ENCODE measurements at places on chromosomes 2 and 18. TPM values are rescaled to one million over a fixed set of nuclear protein-coding genes. Genes with fewer than 3 reads are reported as not detected.

- peak; percentile 75 for DNase-seq
Observed at GRCh38 chr2:192151853-192152252, 42.9 kb downstream of the TMEFF2 start.

GRCh38 chr2:84940831-84941412, 30.0 kb upstream of the KCMF1 start:
- no peak for DNase-seq

GRCh38 chr2:489084-489483, 188.1 kb downstream of the TMEM18 start:
- DNase-seq: no peak

DNA sequence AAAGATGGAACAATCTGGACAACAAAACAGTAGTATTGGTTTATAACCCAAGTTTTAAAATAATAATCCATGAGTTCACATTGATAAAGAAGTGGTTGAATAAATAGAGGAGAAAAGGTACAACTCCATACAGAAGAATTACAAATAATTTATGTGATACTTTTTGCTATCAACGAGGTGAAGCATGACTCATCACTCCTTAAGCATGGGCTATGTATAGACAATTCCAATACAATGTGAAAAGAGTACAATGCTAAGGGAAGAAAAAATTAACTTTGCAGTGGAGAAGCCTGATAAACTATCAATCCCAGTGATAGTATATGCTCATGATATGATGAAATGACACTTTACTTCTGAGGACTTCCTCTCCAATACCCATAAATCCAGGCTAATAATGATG, 312.9 kb downstream of the GULP1 start:
- DNase-seq: no peak

DNA sequence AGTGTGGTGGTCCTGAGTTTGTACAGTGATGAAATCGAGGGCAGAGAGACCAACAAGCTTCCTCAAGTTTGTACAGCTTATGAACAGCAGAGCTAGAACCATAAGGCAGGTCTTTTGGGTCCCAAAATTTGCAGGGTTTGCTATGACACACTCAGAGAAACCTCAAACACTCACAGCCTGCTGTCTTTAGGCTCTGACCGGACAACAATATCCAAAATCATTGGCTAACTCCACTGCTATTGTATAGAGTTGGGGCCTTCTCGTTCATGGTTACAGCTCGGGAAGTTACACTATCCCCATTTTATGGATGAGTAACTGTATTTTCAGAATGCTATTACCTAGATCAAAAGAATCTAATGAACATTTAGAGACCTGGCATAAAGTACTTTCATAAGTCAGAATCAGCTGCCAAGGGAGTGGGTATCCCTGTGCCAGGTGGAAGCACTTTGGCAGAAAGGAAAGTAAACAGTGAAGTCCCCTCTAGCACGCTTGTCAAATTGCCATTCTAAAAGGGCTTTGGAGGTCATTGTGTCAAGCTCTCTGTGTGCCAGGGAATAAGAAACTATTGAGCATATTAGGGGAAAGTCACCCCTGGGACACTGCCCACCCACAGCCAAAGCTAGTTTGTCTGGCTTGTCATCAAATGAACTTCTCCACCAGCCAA, 331.8 kb downstream of the ALK start:
- no peak for DNase-seq

The TBR1 gene
- polyA plus RNA-seq: 0.01 TPM

The ACOXL gene
- not detected for polyA plus RNA-seq
